EH (cell line): ENCODE measurements at places on chromosomes 12 and 14.

DNA sequence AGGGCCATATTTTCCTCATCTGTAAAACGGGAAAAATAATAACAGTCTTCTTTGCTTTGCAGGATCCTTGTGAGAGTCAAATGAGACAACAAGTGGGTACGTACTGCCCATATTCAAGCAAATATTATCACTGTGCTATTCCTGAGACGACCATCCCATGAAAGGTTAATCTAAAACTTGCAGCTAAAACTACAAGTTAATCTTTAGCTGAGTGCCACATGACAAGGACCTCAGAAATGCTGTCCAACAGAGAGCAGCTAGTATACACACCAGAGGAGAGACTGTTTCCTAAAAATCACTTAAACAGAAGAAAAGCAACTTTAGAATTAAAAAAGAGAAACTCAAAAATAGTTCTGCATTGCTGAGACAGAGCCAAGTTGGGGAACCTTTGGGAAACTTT is 162.7 kb upstream of the TMTC2 start:
- no peak for DNase-seq

- DNase-seq = peak; percentile 51
Measured at GRCh38 chr12:130846369-130846768, 7.3 kb upstream of the STX2 start.

GRCh38 chr12:19972325-19973288 is 395.7 kb upstream of the PDE3A start:
- peak; percentile 15 for DNase-seq

DNA sequence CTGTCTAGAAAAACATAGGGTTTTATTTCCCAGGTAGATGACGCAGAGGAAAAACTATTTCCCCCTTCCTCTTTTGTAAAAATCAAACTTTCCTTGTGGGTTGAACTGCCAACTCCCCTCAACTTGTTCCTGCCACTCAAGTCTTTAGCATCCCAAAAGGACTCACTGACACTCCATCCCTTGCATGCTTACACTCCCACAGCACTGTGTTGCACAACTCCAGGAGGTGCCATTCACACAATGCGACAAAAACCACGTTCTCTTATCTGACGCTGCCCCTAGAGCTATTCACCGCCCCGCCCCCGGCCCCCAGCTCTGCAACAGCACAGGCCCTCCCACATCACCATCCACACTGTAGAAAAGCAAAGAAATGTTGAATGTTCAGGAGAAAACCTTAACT is 16.9 kb upstream of the STON2 start:
- DNase-seq = no peak

GRCh38 chr12:124426594-124427555 is 132.0 kb downstream of the RFLNA start:
- DNase-seq = no peak

DNA sequence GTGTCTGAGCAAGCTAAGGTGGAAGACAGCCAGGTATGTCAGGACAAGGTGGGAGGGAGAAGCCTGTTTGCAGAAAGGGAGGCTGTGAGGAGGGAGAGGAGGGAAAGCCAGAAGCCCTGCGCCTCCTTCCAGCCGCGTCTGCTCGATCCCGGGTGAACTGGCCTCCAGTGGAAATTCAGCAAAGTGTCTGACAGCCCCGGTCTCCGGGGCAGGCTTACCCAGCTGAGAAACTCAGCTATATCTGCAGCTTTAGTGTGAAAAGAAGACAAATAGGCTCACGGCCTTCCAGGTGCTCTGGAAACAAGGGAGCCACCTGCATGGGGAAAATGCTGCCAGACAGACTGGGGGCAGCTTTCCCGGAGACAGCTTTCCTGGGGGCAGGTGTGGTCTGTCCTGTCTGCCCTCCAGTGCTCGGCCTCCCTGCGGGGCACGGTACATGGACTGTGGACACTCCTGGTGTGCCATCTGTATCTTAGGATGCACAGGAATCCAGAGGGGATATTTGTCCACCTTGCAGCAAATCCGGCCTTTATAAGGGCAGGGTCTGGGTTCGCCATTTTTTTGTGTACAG is 6.3 kb downstream of the RFLNA start:
- DNase-seq = no peak

DNA sequence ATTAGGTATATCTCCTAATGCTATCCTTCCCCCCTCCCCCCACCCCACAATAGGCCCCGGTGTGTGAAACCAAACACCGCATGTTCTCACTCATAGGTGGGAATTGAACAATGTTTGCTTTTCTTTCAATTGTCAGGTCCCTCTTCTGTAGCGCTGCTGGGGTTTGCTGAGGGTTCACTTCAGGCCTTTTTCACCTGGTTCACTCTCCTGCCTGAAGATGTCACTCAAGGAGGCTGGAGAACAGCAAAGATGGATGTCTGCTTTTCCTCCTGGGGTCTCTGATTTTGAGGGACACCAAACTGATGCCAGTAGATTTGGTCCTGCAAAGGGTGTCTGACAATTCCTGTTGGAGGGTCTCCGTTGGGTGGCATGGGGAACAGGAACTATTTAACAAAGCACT is 35.8 kb downstream of the KLRK1 start:
- no peak for DNase-seq

GRCh38 chr12:128140551-128140950 is 126.4 kb upstream of the TMEM132C start:
- no peak for DNase-seq

- DNase-seq = no peak
Measured at GRCh38 chr12:42091769-42092168, 52.9 kb downstream of the GXYLT1 start.

GRCh38 chr12:124700810-124701592 is 133.6 kb upstream of the NCOR2 start:
- peak; percentile 78 for DNase-seq

DNA sequence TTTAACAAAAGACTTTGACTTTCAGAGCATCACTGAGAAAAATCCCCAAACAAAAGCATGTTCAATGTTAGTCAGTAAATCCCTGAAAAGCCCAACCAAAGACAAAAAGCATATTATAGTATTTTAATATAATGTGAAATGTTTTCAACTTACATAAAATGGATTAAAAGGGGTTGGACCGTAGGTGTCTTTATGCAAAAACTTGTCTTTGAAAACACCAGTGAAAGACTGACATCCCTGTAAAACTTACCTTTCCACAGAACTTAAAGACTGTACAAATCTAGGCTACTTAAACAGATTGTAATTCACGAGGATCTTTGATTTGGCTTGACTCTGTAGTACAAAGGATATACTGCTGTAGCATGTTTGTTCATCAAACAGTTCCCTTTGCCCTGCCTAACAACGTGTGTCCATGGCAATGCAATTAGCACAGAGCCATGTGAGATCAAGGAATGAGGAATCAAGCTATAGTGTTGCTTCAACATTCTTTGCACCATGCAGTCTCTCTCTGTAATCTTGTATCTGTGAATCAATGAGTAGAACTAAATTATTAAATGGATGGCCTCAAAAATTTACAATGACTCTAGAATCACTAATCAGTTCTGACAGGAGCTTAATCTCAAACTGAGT is 138.5 kb upstream of the SYT1 start:
- no peak for DNase-seq

DNA sequence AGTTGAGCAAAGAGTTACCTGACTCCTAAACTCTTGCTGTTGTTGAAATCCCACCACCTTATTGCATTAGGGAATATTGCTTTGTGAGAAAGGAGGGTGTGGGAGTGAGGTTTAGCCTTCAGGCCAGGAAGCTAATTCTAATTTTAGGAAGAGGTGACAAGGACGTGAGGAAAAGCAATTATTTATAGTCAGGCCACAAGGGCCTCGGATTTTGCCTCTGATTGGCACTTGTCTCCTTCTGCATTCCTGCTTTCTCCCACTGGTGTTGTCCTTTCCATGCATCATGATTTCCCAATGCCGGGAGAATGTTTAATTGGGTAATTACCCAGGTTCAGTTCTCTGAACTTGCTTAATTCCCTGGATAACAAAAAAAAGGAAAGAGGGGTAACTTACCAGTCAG is 37.9 kb upstream of the SLC38A2 start:
- DNase-seq = peak; percentile 37

- DNase-seq = peak; percentile 62
Measured at GRCh38 chr12:71958993-71959578, 20.4 kb downstream of the TPH2 start.

- no peak for DNase-seq
Measured at GRCh38 chr12:50403001-50403440, 2.3 kb downstream of the LARP4 start.

DNA sequence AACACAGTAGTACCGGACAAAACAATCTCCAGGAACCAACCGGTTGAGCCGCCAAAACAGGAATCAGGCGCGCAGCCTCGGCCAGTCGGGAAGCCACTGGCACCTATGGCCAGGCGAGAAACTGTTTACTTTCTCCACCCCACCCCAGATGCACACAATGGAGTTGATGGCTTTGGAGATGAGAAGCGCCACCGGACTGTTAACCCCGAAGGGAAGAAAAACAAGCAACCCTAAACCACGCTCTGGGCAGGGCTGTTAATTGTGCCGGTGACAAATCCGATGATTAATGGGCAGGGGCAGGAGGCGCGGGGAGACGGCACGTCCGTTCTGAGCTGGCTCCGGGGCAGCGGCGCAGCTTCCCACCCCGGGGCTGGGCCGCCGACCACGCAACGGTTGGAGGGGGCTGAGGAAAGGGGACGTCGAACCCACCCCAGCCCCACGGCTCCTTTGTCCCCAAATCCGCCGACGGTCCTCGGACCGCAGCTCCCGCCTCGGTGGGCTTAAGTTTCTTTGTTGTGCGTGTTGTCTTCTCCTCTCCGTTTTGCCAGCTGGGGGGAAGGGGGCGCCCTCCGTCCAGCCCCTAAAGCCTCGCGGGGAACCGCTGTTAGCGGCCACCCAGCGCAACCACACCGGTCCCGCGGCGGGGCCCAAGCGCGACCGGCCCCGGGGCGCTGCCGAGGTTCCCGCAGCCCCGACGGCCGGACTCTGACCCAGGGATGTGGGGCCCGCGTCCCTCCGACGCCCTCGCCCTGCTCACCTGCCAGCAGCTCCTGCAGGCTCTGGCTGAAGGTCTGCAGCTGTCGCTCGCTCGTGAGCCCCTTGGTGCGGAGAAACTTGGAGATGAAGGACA is 790 bp downstream of the BTG1 start:
- DNase-seq = peak; percentile 81

GRCh38 chr12:122858591-122859302 is 23.5 kb downstream of the HIP1R start:
- DNase-seq = no peak

DNA sequence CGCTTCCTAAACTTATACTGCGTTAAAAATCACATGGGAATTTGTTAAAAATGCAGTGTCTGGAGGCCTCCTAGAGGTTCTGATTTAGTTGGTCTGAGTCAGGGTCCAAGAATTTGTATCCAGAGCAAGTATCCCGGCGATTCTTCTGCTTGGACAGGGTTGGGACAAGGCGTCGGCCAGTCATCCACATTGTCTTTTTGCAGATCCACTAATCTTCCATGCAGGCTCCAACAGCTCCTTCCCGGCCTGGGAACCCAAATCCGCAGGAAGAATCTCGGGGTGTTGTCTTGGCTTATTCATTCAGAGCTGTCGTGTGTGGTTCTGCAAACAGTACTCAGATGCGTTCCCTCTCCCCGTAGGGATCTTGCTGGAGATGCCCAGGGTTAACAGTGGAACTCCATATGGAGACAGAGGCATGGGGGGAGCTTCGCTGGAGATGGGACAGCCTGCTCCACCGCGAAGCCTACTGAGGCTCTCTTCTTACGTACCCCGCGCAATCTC is 25.3 kb downstream of the GPRC5D start:
- DNase-seq = peak; percentile 73

DNA sequence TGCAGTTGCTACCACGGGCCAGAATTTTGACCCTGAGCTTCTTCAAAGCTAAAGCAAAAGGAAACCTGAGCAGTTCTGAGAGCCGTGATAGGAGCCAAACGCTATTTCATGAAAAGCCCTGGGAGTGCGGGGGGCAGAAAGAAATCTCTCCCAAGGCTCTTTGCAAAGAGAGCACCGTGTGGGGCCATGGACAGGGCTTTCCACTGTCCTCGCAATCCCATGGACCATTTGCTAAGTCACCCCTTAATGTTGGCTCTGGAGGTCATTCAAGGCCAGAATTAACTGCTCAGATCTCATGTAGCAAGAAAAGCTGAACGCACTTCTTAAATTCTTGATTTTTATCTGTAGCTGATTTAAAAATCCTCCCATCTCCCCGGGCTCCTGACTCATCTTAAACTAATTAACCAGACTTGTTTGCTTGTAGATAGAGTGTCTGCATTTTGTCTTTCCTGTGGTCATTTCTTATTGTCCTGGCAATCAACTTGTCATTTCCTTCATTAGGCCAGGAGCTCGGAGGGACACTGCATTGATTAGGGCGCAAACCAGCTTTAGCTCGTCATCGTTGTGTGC is 24.8 kb downstream of the CLSTN3 start:
- peak; percentile 70 for DNase-seq

- peak; percentile 28 for DNase-seq
Measured at GRCh38 chr14:74907744-74908143, 15.3 kb downstream of the RPS6KL1 start.

GRCh38 chr14:58697266-58697929 is 59.6 kb downstream of the DACT1 start:
- no peak for DNase-seq

GRCh38 chr14:103001226-103001625 is 56.1 kb downstream of the CDC42BPB start:
- no peak for DNase-seq

- DNase-seq = no peak
Measured at GRCh38 chr12:93497456-93497855, 30.1 kb downstream of the MRPL42 start.

DNA sequence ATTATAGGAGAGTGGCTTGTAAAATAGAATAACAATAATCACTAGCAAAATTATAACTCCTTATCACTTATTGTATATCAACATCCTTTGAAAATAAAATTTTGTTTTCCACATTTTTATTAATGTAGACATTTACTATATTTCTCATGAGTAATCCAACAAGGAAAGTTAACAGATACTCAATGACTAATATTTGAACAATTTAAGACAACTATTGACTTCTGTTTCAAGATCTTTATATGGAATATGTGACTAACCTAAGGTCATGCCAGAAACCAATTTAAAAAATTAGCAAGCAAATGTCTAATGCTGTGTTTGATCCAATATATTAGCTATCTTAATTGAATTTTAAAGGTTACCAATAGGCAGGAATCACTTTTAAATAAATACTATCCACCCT is 638.5 kb upstream of the FLRT2 start:
- DNase-seq = no peak

- DNase-seq = no peak
Measured at GRCh38 chr12:79217306-79217705, 352.7 kb downstream of the SYT1 start.

DNA sequence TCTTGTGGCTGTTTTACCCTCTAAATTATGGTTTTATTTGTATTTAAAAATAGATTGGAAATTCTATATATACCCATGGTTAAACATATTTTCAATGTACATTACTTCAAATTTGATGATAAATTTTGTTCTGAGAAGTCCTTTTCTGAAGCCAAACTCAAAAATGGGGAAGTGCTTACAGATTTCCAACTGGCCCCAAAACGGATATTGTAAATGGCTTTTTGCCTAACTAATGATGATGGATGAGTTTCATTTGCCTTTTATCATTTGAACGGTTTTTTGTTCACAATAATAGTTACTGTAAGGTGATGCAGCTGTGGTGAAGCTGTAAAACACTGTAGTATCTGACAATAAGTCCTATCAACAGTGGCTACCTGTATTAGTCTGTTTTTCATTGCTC is 136.9 kb downstream of the FUT8 start:
- DNase-seq = no peak

GRCh38 chr14:91320266-91320665 is 75.8 kb upstream of the GPR68 start:
- no peak for DNase-seq

GRCh38 chr12:83700838-83701237 is 1014.1 kb downstream of the TMTC2 start:
- DNase-seq = no peak

- no peak for DNase-seq
Measured at GRCh38 chr12:108193493-108193892, 64.4 kb downstream of the WSCD2 start.

GRCh38 chr14:77111021-77111420 is 13.0 kb downstream of the CIPC start:
- DNase-seq = no peak
